ENCODE measurements at places on chromosomes 1 and 21. TPM values are rescaled to one million over a fixed set of nuclear protein-coding genes. Genes with fewer than 3 reads are reported as not detected.

DNA sequence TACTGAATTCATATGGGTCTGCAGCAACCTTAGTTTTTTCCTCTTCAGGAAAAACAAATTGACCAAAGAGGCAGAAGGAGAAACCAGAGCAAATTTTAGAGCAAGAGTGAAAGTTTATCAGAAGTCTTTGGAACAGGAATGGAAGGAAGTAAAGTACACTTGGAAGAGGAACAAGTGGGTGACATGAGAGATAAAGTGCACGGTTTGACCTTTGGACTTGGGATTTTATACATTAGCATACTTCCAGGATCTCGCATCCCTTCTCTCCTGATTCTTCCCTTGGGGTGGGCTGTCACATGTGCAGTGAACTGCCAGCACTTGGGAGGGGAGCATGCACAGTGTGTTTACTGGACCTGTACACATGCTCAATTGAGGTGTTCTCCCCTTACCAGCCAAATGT lies 754.8 kb upstream of the ADAMTS5 start:
- no peak overlapping the region for H3K4me3 ChIP-seq
- H3K27ac ChIP-seq, result no peak overlapping the region
- no peak for DNase-seq
- H3K4me1 ChIP-seq, result no peaks in the 10 kb centered on the region
- H3K27me3 ChIP-seq, result no peaks in the 10 kb centered on the region
- no peaks in the 10 kb centered on the region for H3K36me3 ChIP-seq

GRCh38 chr1:163799190-163799805 lies 477.5 kb downstream of the NUF2 start:
- H3K4me3 ChIP-seq, result no peak overlapping the region
- DNase-seq, result no peak
- H3K27me3 ChIP-seq, result no peaks in the 10 kb centered on the region
- H3K4me1 ChIP-seq, result no peaks in the 10 kb centered on the region
- H3K27ac ChIP-seq, result no peak overlapping the region

Gene ADAMTS4
- total RNA-seq, result 0.57 TPM

DNA sequence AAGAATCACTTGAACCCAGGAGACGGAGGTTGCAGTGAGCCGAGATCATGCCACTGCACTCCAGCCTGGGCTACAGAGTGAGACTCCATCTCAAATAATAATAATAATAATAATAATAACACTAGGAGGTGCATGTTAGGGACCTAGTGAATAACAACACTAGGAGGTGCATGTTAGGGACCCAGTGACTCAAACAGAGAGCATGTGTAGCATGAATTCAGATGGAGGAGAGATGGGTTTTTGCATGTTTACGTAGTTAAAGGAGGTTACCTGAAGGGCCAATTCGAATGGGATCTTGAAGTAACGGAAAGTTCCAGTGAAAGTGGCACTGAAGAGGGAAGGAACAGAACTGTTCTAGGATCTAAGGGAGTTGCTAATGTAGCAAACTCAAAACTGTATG lies 7.1 kb upstream of the KCNK1 start:
- H3K27ac ChIP-seq, result no peak overlapping the region
- no peaks in the 10 kb centered on the region for H3K4me1 ChIP-seq
- no peak overlapping the region for H3K4me3 ChIP-seq
- DNase-seq, result no peak

- no peaks in the 10 kb centered on the region for H3K36me3 ChIP-seq
- DNase-seq, result peak; percentile 87
- H3K4me3 ChIP-seq, result no peak overlapping the region
- H3K27me3 ChIP-seq, result no peaks in the 10 kb centered on the region
- H3K27ac ChIP-seq, result no peak overlapping the region
Observed at GRCh38 chr1:168342572-168343280, 62.0 kb downstream of the TBX19 start.

DNA sequence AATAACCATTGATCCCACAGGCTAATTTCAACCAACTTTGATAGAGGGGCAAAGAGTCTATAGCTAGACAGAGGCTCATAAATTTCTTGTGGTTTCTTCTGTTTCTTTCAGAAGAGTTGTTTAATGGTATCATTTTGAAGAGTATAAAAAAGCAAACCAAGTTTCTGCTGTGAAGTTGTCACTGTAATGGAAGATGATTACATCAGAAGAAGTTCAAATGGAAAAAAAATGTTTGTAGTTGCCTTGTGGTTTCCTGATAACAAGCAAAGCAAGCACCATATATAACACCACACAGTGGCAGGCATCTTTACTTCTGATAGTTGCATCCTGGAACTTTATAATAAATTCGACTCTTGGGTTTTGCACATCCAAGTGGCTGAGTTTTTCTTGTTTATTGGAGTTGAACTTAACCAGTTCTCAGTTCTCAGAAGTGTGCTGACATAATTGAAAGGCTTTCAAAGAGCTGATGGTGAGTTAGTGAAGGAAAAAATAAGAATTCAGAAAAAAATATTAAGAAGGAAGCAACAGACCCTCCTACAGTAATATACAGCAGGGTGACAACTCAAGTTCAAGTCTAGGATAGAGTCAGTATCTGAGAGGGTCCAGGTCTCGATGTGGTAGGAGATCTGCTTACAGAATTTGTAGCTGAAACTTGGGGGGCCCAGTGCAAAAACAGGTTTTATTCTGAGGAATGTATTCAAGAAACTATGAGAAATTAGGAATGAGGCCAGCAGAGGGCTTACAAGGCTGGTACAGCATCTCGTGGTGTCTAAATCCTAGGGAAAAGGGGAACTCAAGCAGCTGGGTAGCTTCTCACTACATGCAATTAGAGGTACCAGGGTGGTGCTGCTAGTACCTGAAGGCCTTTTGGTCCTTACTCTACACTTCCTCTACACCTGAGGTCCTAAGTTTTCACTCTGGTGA lies 123.5 kb downstream of the CRB1 start:
- H3K4me3 ChIP-seq, result no peak overlapping the region
- no peaks in the 10 kb centered on the region for H3K27me3 ChIP-seq
- H3K27ac ChIP-seq, result no peak overlapping the region

Gene LINGO4
- total RNA-seq, result 0.12 TPM

DNA sequence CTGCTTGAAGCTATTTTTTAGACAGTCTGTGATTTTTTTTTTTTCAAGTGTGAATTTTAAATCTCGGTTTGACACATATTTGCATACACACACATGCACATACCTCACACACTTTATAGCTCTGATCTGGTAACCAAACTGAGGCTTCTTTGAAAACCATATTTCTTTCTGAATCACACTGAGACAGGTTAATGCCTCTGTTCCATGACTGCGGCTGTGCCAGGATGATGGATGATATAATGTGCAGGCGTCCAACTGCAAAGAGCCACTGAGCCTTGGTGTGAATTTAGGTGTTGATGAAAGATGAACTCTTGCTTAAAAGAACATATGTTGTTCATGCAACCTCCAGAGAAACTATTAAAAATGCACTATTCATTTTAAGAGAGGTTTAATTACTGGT lies 504.0 kb upstream of the OLFM3 start:
- no peaks in the 10 kb centered on the region for H3K27me3 ChIP-seq
- no peak overlapping the region for H3K4me3 ChIP-seq
- no peak overlapping the region for H3K27ac ChIP-seq
- no peak for DNase-seq
- no peaks in the 10 kb centered on the region for H3K4me1 ChIP-seq

DNA sequence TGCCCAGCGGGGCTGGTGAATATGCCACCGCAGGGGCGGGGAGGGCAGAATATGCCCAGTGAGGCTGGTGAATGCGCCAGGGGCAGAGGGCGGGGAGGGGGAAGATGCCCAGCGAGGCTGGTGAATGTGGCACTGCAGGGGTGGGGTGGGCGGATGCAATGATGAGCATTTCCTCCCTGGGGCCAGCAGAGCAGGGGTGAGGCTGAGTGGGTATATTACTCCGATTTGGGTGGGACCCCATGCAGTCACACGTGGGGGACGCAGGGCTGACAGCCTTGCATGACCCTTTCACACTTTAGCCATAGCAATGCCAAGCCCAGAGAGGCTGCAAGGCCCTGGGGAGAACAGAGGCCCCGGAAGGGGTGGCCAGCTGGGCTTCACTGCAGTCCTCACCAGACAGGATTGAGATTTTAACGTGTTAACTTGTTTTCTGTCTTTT lies 9.3 kb upstream of the SLX9 start:
- peaks cover 41% of the 10 kb centered on the region for H3K27me3 ChIP-seq
- H3K36me3 ChIP-seq, result no peaks in the 10 kb centered on the region
- peak; percentile 45 for DNase-seq
- no peak overlapping the region for H3K4me3 ChIP-seq
- no peak overlapping the region for H3K27ac ChIP-seq
- peaks cover 10% of the 10 kb centered on the region for H3K4me1 ChIP-seq

DNA sequence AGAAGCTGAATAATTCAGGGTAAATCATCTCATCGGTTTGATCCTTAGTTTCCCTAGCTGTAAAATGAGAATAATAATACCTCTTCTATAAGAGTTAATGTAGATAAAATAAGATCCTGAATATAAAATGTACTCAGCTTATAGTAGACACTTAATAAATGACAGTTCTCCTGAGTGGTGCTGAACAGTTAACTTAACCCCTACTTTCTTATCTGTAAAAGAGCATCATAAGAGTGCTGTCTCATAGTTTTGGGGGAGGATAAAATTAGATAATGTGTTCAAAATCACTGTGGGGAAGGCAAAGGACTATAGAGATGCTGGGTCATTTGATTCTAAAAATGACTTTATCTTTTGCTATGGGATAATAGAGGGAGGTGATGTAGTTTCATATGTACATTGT lies 593 bp downstream of the C8A start:
- H3K4me3 ChIP-seq, result no peak overlapping the region
- DNase-seq, result no peak
- no peaks in the 10 kb centered on the region for H3K36me3 ChIP-seq
- no peaks in the 10 kb centered on the region for H3K4me1 ChIP-seq
- H3K27ac ChIP-seq, result no peak overlapping the region

DNA sequence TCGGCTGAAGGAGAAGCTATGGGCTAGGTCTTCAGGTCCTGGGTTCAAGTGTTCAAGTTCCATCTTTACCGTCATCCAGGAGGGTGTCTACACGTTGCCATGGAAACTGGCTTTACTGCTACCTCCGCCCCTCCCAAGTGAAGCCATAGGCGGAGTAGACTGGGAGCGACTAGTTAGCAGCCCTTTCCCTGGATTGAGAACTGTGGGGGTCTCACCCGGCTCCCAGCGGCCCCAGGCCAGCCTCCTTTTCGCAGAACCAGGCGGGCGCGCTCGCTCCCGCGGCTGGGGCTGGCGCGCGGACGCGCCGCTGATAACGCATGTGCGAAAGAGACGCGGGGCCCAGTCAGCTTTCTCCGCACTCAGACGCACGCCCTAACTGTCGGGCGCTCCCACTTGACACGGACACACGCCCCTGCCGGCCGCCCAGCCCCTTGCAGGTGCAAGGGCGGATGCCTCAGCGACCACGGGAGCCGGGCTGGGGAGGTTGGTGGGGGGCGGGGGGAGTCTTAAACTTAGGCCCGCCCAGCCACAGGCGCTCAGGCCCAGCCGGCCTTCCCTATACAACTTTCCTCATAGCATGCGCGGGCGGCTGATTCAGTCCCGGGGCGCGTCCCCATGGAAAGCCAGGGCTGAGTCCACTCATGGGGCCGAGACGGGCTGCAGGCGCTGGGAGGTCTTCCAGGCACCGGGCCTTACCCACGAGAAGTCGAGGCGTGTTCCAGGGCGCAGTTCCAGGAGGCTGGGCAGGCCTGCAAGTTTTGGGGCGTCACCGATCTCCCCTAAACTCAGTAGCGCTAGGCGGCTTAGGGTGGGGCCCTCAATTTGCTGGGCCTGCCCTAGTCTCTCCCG lies 7.4 kb downstream of the EFNA4 start:
- H3K36me3 ChIP-seq, result no peaks in the 10 kb centered on the region
- H3K4me3 ChIP-seq, result peak overlapping the region; percentile 34
- DNase-seq, result peak; percentile 84
- no peaks in the 10 kb centered on the region for H3K27me3 ChIP-seq
- peak overlapping the region; percentile 56 for H3K27ac ChIP-seq

DNA sequence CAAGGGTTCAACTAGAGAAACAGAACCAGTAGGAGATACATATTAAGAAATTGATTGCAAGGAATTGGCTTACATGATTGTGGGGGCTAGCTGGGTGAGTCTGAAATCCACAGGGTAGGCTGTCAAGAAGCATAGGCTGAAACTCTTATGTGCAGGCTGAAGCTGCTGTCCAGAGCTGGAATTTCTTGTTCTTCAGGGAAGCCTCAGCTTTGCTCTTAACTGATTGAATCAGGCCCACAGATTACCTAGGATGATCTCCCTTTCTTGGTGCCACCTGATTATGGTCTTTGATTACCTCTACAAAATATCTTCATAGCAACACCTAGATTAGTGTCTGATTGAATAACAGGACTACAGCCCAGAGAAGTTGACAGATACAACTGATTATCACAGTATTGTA lies 22.5 kb upstream of the FRRS1 start:
- no peak for DNase-seq
- no peaks in the 10 kb centered on the region for H3K4me1 ChIP-seq
- no peak overlapping the region for H3K27ac ChIP-seq
- H3K4me3 ChIP-seq, result no peak overlapping the region
- no peaks in the 10 kb centered on the region for H3K27me3 ChIP-seq

Gene HRNR
- not detected for total RNA-seq

- no peak for DNase-seq
- H3K27me3 ChIP-seq, result no peaks in the 10 kb centered on the region
- H3K4me1 ChIP-seq, result no peaks in the 10 kb centered on the region
- H3K36me3 ChIP-seq, result peaks cover 7% of the 10 kb centered on the region
- no peak overlapping the region for H3K4me3 ChIP-seq
- no peak overlapping the region for H3K27ac ChIP-seq
Observed at GRCh38 chr1:160346463-160346862, 3.3 kb downstream of the NCSTN start.

- H3K4me3 ChIP-seq, result no peak overlapping the region
- no peaks in the 10 kb centered on the region for H3K4me1 ChIP-seq
- H3K27me3 ChIP-seq, result no peaks in the 10 kb centered on the region
- H3K27ac ChIP-seq, result no peak overlapping the region
Observed at GRCh38 chr1:40659649-40659947, 5.9 kb downstream of the RIMS3 start.

Gene FNDC10
- total RNA-seq, result 4.2 TPM

Gene KCNE2
- 0.24 TPM for total RNA-seq

DNA sequence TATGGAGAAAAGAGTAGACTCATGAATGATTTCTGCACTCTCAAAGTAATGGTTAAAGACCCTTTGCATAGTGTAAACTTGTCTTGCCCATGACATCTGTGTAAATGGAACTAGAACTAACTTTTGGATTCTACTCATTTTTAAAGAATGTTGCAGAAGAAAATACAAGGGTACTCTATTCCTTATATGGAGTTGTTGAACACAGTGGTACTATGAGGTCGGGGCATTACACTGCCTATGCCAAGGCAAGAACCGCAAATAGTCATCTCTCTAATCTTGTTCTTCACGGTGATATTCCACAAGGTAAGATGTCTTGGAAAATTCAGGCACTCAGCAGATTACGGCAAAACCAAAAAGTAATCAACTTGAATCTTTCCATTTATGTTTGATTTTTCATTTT lies 19.8 kb downstream of the CCT8 start:
- no peak for DNase-seq
- no peaks in the 10 kb centered on the region for H3K4me1 ChIP-seq
- H3K36me3 ChIP-seq, result peaks cover 5% of the 10 kb centered on the region
- H3K27me3 ChIP-seq, result no peaks in the 10 kb centered on the region

Gene ARHGEF19
- total RNA-seq, result 5.8 TPM

Gene LCE1B
- not detected for total RNA-seq

Gene OR2L3
- not detected for total RNA-seq

Measured in colonic mucosa (tissue), 4 donors.